ENCODE measurements at places on chromosomes 12 and 14.

- no peak for DNase-seq
Measured at GRCh38 chr12:28925719-28926376, 223.2 kb upstream of the FAR2 start.

DNA sequence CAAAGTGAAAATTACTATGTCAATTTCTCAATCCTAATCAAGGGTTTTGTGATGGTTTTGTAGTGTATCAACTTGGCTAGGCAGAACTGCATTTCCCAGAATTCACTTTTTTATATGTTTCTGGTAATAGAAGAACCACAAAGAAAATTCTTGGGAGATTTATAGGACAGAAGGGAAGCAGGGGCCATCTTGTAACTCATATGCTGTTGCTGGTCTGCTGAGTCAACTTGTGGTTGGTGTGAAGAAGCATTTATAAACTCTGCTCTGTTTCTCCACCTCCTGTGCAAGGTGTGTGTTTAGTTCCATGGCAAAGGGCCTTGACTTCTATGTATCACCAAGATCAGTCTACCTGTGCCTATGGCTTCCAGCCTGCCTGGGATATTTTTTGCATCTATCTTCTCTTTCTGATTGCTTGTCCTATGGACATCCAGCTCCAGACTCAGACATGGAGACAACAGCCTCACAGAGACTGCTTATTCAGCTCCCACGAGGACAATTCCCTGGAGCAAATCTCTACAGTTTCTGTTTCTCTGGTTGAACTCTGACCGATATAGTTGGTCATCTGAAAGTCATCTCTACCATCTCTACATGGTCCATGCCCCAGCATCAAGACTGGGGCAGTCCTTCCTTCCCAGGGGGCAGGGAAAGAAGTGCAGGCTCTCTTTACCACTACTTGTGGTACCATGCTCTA, 364.3 kb upstream of the DDHD1 start:
- DNase-seq = no peak

- no peak for DNase-seq
Measured at GRCh38 chr12:108852674-108853309, 4.6 kb downstream of the SSH1 start.

DNA sequence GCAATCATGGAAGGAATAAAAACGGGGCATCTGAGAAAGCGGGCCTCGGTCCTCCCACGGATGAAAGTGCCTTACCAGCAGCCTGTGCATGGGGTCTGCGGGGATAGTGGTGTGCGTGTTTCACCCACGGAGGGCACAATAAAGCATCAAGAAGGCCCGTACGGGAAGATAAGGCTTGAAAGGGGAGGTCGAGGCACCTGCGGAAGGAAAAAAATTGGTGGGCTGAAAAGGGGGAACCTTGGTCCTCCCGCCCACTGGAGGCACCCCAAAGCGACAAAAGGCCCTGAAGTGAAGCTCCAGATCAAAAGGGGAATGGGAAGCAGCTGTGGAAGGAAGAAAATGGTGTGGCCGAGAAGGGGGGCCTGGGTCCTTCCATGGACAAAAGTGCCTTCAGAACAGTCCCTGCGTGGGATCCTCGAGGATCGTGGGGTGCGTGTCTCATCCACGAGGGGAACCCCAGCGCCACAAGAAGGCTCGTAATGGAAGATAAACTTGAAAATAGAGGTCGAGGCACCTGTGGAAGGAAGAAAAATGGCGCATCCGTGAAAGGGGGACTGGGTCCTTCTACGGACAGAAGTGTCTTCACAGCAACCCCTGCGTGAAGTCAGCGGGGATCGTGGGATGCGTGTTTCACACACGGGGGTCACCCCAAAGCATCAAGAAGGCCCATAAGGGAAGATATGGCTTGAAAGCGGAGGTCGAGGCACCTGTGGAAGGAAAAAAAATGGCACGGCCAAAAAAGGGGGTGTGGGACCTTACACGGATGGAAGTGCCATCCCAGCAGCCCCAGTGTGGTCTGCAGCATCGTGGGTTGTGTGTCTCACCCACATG, 276.9 kb downstream of the ALG10 start:
- DNase-seq = no peak

DNA sequence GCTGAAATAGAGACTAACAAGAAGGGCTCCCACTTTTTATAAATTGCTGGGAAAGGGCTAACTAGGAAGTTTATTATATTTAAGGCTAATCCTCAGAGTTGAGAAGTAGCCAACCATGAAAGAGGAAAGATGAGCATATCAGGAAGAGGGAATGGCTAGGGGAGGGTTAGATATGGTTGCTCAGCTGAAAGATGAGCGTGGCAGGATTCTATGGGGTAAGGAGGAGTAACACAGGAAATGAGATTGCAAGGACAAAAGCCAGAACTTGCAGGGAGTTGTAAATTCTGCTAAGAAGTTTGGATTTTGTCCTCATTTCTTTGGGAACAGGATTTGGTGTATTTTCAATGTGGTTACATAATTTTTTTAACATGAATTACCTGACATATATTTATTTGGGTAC, 127.4 kb upstream of the ATP2B1 start:
- DNase-seq = no peak

DNA sequence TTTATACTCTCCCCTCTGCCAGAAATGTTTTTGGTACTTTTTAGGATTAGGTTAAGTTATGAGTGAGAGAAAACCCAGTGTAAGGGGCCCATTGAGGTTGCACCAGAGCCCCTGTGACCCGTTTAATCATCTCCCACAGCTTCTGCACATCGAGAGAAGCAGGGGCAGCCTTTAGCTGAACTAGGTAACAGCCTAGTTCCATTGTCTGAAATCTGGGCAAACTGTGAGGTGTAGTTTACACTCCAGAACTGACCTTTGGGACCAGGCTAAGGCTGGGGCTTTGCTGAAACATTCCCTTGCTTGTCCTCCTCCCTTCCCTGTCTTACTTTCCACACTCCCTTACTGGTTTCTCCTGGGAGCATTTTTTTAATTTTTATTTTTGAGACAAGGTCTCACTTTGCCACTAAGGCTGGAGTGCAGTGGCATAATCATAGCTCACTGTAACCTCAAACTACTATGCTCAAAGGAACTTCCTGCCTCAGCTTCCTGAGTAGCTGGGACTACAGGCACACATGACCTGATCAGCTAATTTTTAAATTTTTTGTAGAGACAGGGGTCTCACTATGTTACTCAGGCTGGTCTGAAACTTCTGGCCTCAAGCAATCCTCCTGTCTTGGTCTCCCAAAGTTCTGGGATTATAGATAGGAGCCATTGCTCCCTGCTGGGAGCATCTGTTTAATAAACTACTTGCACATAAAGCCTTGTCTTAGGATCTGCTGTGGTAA, 25.9 kb upstream of the DHRS2 start:
- DNase-seq = no peak

DNA sequence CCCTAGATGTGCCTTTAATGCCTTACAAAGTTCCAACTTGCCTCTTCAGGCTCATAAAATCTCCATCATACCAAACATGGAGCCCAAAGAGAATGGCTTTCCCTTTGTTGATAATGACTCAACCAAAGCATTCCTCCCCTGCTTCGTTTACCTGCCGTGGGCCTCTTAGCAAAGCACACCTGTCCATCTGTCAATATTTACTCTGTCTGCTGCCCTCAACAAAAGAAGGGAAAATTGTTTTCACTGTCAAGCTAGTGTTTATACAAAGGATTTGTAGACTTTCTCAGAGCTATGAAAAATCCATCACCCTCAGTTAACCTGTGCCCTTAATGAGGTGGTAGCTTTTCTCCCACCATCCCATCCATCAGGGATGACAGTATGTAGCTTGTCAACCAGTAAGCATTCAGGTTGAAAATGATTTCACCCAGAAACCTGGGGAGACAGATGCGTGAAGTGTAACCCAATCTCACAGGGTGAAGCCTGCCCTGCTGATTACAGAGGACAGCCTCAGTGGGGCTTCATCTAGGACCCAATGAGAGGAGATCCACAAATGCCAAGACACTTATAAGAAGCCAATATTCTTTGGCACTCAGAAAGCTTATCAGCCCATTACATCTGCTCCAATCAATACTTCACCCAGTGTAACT, 278.1 kb downstream of the NUAK1 start:
- no peak for DNase-seq

DNA sequence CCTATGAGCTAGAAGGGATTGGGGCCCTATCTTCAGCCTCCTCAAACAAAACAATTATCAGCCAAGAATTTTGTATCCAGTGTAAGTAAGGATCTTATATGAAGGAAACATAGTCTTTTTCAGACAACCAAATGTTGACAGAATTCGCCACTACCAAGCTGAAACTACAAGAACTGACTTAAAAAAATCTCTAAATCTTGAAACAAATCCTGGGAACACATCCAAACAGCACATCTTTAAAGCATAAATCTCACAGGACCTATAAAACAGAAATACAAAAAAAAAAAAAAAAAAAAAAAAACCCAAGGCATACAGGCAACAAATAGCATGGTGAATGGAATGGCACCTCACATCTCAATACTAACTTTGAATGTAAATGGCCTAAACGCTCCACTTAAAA, 41.3 kb upstream of the LMNTD1 start:
- DNase-seq = no peak

DNA sequence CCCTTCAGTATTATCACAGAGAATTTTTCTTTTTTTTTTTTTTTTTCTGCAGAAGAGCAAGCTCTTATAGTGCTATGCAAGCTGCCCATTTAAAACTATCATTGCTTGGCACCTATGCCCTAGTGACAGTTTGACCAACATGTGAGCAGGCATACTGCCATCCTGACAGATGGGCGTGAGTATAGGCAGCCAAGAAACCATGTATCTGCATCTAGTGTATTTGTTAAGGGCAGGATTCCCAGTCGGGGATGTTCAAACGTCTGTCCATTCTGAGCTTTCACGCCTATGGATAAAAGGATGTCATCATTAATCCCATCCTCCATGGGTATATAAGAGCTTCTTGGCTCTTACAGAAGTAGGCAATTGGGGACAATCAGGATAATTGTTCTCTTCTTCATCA, 8.8 kb downstream of the VRK1 start:
- DNase-seq = no peak

GRCh38 chr12:94707892-94708291, 57.5 kb upstream of the TMCC3 start:
- DNase-seq = no peak

- DNase-seq = no peak
Measured at GRCh38 chr12:46958599-46959290, 120.7 kb upstream of the PCED1B start.

DNA sequence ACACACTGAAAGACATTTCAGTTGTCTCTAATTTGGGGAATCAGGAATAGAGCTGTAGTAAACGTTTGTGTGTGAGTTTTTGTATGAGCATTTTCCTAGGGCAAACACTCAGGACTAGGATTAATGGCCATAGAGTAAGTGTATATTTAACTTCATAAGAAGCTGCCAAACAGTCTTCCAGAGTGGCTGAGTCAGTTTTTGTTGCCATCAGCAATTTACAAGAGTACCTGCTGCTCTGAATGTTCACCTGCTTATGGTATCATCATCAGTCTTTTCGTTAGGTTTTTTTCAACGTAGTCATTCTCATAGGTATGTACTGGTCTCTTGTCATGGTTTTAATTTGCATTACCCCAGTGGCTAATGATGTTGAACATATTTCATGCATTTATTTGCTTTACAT, 30.6 kb upstream of the TRHDE start:
- DNase-seq = no peak

GRCh38 chr12:26704214-26704613, 128.8 kb downstream of the ITPR2 start:
- no peak for DNase-seq

DNA sequence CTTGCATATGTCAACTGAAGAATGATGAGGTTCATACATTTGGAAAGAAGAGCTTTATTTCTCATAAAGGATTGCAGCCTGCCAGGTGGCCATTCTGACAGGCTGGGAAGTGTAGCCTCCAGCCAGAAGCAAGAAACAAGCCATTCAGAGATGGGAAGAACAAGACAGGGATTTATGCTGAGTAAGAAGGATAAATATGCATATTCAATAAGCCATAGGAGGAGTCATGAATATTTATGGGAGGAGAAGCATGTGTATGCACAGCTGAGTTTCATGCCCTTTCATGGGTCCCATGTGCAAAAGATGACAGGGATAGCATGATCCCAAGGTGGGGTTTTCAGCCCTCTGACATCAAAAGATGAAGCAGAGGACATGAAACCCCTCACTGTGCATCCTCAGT, 269.8 kb downstream of the TMEM132C start:
- no peak for DNase-seq

DNA sequence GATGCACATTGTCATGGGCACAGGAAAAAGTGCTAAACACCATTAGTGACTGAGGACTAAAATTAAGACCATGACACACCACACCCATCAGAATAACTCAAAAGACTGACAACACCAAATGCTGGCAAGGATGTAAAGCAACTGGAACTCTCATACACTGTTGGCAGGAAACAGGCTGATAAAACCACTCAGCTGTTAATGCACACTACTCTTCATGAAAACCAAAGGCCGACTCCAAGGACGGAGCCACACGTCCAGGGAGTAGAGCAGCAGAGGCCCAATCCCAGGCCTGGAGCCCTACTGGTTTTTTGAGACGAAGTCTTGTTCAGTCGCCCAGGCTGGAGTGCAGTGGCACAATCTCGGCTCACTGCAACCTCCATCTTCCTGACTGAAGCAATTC, 6.4 kb downstream of the RAD52 start:
- DNase-seq = no peak

DNA sequence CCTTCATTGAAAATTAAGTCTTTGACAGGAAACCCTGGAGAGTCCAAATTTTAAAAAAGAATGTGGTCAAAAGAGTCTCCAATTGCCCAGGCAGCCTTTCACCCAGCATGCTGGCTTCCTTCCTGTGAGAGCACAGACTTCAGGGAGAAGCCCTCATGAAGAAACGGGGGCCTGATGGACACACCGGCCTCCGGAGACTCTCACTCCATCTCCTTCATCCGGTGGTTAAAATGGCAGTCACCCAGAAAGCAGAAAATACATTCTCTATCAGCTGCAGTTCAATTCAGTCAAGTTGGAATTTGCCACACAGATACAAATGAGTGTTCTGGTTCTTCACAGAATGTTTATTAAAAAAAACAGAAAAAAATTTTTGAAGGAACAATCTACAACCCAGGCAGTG, 56.5 kb downstream of the CPM start:
- no peak for DNase-seq

- DNase-seq = no peak
Measured at GRCh38 chr14:101134851-101135433, 231.4 kb upstream of the RTL1 start.

DNA sequence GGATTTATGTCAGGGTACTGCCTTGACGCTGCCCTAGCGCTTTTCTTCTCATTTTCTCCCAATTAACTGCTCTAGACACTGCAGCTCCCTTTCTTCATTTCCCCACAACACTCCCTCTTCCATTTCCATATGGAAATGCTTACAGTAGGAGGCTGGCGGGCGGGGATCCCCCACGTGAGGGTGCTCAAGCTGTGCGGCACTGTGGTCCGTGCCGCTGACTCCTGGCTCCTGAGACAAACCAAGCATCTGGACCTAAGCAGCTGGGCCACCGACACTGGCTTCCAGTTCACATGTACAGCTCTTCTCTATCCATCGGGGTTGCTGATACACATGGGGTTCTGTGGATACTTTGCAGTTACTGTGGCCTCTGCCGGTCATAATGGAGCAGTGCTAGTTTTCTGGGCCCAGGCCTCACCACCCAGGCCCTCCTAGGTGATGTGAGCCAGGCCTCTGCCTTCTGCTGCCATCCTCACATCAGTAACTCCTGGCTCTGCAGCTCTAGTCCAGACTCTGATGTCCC, 20.2 kb downstream of the TCHP start:
- no peak for DNase-seq

GRCh38 chr14:68079941-68080697, 260.5 kb downstream of the RAD51B start:
- no peak for DNase-seq

Measured in type B pancreatic cell (in vitro differentiated cells).